ENCODE measurements at places on chromosomes 3 and 15. TPM values are rescaled to one million over a fixed set of nuclear protein-coding genes. Genes with fewer than 3 reads are reported as not detected.

Gene CHRM5
- not detected for total RNA-seq

Gene THRB
- total RNA-seq: 8.7 TPM

Gene C2CD4B
- total RNA-seq: not detected

Gene ZDHHC19
- not detected for total RNA-seq

Gene SLC12A1
- total RNA-seq: under 0.01 TPM

Gene RASGRP1
- 0.09 TPM for total RNA-seq

Gene LEKR1
- total RNA-seq: 0.81 TPM

Gene FEZF2
- not detected for total RNA-seq

All from fibroblast of the aortic adventitia (primary cell).